ENCODE measurements at places on chromosomes 5 and 9. TPM values are rescaled to one million over a fixed set of nuclear protein-coding genes. Genes with fewer than 3 reads are reported as not detected.

RMRP gene
- 11,549 TPM for total RNA-seq

DNLZ gene
- 43.0 TPM for total RNA-seq

PCDHGA11 gene
- not detected for total RNA-seq

GRAMD2B gene
- total RNA-seq: 8.4 TPM

DNA sequence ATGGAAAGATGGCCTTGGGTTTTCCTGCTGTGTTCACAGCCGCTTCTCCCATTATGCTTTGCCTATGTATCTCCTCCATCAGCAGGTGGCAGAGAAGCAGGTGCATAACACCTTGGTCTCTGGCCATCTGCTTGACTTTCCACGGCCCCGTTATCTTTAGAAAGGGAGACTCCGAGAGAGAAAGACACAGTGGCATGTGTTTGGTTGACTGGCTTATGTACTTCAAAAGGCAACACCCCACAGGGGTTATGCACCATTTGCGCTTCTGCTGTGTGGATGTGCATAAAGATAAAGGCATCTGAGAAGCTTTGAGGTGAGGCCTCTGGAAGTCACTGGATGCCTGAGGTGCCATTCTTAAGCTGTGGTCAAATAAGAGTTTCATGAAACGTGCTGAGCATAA lies 138.4 kb downstream of the EGFLAM start:
- no peak for DNase-seq

GRCh38 chr9:20343325-20343724 lies 279.0 kb downstream of the MLLT3 start:
- DNase-seq: no peak

DNA sequence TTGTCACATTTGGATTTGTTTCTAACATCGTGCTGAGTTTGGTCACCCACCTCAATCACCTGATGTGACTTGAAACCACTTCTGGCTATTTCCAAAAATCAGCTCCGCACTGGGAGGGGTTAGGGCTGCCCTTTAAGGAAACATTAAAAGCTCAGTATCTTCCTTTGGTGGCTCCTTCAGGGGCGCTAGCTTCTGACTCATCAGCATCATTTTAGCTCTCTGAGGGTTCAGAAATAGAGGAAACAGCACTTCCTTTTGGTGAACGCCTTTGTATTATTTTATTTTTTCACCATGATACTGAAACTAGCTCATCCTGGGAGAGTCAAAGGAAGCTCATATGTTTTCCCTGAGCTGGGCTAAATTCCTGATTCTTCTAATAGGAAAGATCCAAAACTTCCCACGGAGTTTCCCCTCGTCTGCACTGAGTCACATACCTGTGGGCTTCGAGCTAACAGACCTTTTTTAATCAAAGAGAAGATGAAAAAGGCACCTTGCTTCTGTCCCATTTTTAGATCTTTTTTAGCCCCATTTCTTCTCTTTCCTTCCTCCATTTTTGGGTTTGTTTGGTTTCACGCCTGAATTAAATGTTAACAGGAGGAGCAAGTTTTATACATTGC lies 48.2 kb downstream of the ROPN1L start:
- DNase-seq: no peak

DNA sequence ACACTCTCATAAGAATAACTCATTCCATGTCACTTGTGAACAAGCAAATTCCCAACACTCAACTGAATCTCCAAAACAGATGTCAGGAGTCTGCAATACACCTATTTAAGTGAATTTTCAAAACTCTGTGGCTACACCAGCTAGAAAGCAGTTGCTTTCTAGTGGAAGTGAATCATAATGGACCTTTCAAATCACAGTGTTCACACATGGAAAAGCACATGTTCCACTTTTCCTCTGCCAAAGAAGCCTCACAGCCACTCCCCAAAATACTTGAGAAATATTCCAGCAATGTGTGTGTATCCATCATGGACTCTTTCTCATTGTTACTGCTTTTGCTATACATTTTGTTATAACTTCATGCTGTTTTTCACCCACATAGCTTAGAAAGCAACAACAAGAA lies 17.4 kb downstream of the MARCHF3 start:
- DNase-seq: no peak

DNA sequence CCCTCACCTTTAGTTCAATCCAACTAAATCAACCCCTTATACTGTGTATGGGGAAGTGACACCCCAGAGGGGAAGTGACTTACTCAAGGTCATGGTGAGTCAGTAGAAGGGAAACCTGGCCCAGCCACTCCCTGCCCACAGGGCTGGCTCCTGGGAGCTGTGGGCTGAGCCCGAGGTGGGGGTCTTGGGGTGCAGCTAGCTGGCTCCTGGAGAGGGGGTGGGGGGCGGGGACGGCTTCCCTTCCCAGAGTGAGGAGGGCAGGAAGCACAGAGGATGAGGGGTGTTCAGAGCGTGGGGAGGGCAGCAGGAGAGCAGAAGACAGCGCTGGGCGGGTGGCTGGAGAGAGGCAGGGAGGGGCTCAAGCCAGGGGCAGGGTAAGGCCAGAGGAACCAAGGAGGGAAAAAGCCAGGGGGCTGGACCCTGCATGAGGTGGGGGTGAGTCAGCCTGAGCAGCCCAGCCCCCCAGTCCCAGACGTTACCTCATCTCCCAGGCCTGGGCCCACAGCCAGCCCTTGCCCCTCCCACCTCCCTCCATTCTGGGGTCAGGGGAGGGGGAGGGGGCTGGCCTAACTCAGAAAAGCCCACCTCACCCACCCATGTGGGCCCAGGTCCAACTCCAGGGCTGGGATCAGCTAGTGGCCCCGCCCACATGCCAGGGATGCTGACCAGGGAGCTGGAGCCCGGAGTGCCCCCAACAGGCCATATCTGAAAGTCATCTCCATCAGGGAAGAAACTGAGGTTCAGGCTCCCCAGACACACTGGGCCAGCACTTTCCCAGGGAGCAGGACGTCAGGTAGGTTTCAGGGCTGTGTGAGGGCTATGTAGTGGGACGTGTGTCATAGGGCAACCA lies 2.8 kb downstream of the PDLIM7 start:
- no peak for DNase-seq

DNA sequence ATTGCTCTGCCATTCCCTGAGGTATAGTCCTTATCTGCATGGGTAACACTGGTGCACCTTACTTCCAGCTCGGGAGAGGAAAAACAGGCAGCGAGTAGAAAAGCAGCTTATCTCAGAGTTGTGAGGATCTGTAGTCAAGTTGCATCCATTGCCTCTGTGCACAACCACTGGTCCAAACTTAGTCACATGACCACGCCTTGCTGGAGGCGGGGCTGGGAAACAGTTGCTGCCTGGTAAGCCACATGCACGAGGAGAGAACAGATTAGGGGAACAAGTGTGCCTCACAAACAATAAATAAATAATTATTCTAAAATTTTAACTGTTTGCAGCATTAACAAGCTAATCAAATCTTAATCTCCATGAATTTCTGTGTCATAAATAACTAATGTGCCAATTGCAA lies 18.6 kb downstream of the ZNF622 start:
- DNase-seq: no peak

GRCh38 chr9:34197756-34198711 lies 19.2 kb downstream of the UBAP1 start:
- no peak for DNase-seq

GRCh38 chr5:37448941-37449340 lies 69.8 kb downstream of the WDR70 start:
- no peak for DNase-seq

GRCh38 chr9:35295369-35296036 lies 133.7 kb downstream of the UNC13B start:
- no peak for DNase-seq

- no peak for DNase-seq
Observed at GRCh38 chr5:71767661-71768060, 48.6 kb downstream of the CARTPT start.

GRCh38 chr9:110257097-110257841 lies 962 bp upstream of the TXN start:
- no peak for DNase-seq

GRCh38 chr5:167453246-167454030 lies 838.0 kb upstream of the WWC1 start:
- DNase-seq: no peak
